ENCODE measurements at places on chromosomes 16 and 17.

GRCh38 chr16:56972403-56973293 lies 10.9 kb downstream of the CETP start:
- no peak for DNase-seq

GRCh38 chr17:9408381-9408780 lies 167.2 kb downstream of the STX8 start:
- DNase-seq, result no peak

- DNase-seq, result no peak
Measured at GRCh38 chr16:51035110-51035498, 116.0 kb downstream of the SALL1 start.

- no peak for DNase-seq
Measured at GRCh38 chr17:73686961-73687360, 42.7 kb upstream of the SDK2 start.

GRCh38 chr17:62663304-62663703 lies 35.8 kb downstream of the MRC2 start:
- DNase-seq, result no peak

- DNase-seq, result no peak
Measured at GRCh38 chr17:27506348-27507218, 50.3 kb downstream of the KSR1 start.

GRCh38 chr16:178668-179015 lies 1.6 kb upstream of the HBQ1 start:
- no peak for DNase-seq

DNA sequence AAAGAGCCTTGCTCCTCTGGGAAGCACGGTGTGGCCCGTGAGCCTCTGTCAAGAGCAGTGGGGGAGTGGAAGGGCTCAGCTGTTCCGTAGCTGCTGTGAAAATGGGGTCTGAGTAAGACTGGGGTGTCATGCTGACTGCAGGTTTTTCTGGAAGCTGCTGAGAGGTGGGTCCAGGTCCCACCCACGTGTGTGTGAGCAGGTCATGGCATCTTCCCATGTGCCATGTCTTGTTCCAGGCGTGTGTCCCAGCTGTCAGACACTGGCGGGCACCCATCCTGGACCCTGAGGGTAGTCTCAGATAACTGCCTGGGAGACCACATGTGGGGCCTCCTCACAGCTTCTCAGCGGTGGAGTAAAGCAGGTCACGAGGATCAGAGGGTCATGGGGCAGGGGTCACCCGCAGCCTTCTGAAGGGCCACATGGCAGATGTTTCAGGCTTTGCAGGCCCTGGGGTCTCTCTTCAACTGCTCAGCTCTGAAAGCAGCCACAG lies 92.9 kb downstream of the NPIPB11 start:
- no peak for DNase-seq

DNA sequence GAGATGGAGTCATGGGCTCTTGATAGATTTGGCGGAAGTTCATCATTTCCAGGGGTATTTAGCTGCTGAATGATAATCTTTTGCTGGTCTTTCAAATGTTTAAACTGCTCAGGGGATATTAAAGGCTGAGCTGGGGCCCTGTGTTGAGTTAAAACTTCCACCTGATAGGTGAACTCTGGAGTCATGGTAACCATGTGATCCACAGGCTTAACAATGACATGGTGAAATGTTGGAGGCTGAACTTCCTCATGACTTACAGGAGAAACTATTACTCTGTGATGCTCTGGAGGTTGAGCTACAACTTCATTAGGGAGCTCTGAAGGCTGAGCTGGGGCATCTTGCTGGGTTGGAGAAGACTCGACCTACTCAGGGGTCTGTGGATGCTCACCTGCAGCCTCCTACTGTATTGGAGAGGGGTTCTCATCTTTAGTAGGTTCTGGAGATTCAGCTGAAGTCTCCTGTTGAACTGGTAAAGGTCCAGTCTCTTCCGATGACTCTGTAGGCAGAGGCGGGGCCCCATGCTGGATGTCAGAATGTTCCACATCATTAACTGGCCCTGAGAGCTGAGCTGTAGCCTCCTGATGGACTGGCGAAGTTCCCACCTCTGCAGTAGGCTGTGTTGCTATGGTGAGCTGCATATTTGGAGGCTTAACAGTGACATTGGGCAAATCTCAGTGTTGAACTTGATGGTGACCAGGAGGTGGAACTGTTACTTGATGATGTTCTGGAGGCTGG lies 24.2 kb downstream of the RDM1 start:
- no peak for DNase-seq

GRCh38 chr16:82735186-82735585 lies 108.4 kb downstream of the CDH13 start:
- DNase-seq, result no peak

GRCh38 chr17:16652847-16653366 lies 743 bp downstream of the ZNF624 start:
- DNase-seq, result no peak

DNA sequence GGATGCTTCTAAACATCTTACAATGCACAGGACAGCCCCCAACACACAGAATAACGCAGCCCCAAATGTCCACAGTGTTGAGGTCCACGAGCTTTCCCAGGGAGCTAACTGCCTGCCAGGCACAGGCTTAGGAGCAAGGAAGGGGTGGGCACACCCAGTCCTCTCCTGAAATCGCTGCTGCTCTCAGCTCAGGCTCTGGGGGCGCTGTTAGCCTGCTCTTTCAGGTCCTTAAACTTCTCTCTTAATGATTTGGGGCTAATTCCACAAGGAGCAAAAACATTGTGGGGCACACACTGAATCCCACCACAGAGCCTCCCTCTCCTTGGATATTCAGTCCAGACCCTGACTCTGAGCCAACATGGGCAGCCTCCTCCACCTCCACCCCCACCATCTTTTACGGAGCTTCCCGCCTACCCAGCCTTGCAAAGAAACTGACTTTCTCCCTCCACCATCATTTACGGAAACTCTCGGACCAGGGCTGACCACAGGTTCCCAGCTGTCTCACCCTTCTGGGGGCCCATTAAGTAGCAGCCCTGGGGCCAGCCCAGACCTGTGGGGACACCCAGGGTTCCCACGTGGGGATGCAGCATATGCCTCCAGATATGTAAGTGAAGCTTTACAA lies 1.1 kb downstream of the CD300H start:
- no peak for DNase-seq

DNA sequence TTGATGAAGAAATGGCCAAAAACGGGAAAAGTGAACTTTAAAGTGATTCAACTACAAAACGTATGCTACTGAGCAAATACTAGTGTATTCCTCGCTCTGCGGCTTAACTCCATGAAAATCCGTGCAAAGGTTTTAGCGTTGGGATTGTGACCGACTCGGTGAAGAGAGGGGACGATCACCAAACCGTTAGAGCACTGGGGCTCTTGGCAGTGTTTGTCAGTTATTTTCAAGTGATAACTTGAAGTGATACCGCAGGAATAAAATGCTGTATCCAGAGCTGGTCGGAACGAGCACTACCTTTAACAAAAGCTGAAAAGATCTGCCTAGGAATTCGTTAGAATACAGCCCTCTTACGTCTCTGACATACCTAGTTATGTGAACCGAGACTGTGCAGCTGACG lies 773 bp upstream of the PPM1D start:
- DNase-seq, result no peak

DNA sequence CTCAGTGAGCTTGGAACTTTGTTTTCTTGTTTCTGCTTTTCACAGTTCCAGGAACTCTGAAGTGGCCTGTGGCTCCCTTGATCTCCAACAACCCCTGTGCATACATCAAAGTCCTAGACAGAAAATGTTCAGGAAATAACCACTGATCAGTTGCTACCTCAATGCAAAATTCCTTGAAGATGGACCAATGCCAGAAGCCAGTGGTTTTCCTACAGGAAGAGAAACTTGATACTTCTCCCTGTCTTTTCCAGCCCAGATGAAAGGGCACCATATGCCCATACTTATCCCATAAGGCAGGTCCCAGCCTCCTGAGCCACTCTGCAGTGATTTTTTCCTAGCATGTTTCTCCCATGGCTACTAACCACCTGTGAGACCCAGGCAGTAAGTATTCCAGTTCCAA lies 12.3 kb upstream of the CDRT4 start:
- no peak for DNase-seq

- DNase-seq, result no peak
Measured at GRCh38 chr17:65532101-65532890, 29.2 kb downstream of the AXIN2 start.

DNA sequence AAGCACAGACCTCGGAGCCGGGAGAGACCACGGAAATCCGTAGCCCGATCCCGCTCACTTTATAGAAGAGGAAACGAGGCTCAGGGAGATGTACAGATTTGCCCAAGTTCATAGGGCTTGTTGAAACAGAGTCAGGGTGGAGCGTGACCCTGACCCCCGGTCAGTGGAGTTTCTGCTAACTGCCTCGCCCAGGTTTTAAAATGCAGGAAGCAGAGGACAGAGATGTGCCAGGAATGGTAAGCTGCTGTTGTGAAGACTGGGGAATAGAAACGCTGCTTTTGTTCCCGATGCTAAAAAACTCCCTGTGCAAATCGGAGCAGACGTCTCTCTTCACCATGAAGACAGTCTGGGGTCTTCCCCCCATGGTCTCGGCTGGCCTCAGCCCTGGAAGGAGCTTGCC lies 403.0 kb downstream of the SEC14L1 start:
- no peak for DNase-seq

DNA sequence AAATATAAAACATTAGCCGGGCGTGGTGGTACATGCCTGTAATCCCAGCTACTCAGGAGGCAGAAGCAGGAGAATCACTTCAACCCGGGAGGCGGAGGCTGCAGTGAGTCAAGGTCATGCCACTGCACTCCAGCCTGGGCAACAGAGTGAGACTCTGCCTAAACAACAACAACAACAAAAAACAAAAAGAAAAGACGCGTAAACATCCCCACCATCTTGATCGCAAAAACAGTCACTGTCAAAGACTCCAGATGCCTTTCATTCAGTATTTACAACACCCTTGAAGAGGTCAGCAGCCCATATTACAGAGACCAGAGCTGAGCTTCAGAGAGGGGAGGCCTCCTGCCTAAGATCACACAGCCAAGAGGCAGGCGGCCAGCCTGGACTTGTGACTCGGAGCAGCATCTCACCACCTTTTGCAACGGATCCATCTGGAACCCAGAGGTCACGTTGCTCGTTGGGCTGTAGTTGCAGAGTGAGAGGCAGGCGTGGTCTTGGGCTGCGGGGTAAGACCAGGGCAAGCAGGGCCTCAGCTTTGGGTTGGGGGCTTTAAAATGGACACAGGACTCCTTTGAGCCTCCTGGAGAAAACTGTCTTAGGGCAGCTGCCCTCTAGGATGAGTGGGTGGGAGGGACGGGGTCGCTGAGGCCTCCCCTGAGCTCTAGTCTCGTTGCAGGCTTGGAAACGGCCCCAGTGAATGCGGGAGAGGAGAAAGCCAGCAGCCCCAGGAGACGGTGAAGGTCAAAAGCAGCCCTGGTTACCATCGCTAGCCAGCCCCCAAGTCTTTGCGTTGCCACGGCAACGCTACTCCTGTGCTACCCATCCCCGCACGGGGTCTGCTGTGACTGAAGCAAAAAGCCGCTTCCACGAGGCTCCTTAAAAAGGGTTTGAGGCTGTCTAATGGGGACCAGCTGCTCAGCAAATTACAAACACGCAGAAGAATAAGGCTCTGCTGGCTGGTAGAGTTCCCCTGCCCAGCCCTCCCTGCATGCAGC lies 26.1 kb downstream of the LGALS3BP start:
- no peak for DNase-seq

GRCh38 chr16:88703486-88704309 lies 2.5 kb downstream of the RNF166 start:
- DNase-seq, result peak; percentile 72

DNA sequence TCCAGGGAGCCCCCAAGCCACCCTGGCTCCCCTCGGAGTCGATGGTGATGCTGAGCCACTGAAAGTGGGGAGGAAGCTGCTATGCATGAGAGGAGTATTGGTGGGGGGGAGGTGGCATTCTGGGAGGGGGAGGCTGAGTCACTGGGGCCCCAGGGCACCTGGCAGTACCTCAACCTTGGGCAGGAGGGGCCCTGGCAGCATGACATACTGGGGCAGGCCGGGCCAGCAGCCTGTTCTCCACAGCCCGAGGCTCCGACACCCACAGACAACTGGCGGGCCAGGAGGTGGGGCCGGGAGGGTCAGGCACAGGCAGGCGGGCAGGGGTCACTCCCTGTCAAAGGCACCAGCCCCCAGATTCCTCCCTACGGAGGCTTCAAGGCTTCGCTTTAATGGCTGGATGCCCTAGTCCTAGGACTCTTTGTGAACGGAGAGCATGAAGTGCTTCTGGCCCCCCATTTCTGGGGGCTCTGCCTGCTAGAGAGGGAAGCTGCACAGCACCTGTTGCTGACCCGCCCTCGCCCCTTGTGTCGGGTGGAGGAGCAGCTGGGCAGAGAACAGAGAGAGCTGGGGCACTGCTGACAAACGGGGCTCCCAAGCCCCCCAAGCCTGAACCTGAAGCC lies 928 bp downstream of the CASKIN2 start:
- no peak for DNase-seq

DNA sequence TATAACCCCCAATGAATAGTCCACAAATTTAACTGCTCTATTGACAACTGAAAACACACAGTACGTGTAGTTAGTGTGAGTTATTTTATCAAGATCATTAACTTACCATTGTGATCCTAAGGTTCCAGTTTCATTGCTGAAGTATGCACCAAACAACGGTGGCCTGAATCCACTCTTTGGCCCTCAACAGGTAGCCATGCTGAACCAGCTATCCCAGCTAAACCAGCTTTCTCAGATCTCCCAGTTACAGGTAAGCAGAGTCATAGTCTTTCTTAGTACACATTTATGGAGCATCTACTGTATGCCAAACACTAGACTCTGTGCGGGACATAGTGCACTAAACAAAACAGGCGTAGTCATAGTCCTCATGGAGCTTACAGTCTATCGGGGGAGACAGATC lies 40.3 kb upstream of the SLC5A11 start:
- no peak for DNase-seq

DNA sequence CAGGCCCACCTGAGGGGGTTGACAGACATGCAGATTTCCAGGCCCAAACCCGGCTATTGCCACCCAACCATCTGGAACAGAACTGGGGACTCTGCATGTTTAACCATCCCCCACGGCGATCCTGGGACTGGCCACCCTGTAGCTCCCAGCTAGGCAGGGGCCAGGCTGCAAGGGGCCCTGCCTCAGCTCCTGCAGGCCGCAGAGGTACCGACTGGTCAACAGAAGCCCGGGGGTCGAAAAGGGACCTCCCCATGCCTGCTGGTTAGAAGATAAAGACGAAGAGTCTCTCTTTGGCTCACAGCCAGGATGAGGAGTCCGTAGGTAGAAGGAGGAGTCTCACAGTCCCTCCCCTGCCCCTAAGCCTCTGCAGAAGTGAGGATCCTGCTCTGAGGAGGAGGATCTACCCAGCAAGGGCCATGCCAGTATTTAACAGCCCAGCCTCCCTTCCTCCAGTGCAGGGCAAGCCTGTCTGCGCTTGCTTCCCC lies 223.4 kb upstream of the TNRC6C start:
- DNase-seq, result no peak

GRCh38 chr16:80938004-80938878 lies 68.4 kb downstream of the CMC2 start:
- no peak for DNase-seq

DNA sequence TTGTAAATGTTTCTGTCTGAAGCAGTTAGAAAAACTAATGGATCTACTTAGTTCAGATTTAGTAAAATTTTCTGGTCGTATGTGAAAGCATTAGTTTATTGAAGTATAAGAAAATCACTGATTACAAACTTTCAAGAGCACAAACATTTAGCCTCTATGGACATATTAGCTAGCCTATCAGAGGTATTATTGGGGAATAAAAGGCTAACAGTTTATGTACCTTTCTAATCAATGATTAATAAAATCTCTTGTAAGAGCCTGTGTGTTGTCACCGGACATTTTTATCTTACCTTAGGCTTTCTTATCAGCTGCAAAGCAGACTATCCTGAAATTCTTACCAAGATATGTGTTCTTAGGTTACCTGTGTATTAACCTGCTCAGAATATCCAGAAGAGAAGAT lies 21.2 kb downstream of the ZPBP2 start:
- DNase-seq, result no peak

Measured in T-helper 22 cell (primary cell).